GM03348 (cell line): ENCODE measurements at places on chromosomes 16 and 17.

DNA sequence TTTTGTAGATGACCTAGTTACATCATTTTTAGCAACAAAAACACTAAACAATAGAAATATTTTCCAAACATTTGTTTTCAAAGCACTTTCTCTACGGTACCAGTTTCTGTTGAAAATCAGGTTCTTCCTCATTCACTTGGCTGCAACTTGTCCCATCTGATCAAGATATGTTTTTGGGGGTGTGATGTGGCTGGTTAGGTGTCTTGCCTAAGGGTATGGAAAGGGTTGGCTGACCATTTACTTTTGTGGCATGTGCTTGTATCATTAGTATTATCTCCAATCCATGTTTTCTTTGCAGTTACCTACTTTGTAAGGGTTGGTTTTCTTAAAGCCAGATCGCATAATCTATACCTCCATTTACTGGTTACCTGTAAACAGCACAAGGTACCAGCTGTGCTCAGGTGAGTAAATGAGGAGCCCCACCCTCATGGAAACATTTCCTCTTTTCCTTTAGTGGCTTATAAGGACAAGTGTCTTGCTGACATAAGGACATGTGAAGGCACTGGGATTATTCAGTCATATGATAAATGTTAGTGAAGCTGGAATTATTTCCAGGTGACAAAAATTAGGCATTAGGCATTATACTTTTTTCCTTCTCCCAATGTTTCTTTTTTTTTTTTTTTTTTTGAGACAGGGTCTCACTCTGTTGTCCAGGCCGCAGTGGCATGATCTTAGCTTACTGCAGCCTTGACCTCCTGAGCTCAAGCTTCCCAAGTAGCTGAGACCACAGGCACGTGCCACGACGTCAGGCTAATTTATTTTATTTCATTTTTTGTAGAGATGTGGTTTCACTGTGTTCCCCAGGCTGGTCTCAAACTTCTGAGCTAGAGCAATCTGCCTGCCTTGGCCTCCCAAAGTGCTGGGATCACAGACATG, 162.0 kb downstream of the CCDC182 start:
- no peak for DNase-seq

DNA sequence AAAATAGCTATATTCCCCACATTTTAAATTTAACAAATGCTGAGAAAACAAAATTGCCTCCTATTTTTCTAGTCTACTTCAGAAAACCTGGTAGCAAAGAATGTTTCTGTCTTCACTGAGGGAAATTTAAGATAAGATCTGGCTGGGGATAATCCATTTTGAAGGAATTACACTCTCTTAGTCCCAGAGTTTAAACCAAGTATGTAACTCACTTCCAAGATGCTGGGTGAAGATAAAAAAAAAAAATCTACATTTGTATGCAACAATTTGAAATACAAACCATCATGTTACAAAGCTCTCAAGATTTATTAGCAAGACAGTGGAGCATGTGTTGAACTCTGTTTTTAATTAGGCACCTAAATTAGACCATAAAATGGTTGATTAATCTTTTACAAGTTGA, 5.7 kb downstream of the HS3ST3B1 start:
- no peak for DNase-seq

DNA sequence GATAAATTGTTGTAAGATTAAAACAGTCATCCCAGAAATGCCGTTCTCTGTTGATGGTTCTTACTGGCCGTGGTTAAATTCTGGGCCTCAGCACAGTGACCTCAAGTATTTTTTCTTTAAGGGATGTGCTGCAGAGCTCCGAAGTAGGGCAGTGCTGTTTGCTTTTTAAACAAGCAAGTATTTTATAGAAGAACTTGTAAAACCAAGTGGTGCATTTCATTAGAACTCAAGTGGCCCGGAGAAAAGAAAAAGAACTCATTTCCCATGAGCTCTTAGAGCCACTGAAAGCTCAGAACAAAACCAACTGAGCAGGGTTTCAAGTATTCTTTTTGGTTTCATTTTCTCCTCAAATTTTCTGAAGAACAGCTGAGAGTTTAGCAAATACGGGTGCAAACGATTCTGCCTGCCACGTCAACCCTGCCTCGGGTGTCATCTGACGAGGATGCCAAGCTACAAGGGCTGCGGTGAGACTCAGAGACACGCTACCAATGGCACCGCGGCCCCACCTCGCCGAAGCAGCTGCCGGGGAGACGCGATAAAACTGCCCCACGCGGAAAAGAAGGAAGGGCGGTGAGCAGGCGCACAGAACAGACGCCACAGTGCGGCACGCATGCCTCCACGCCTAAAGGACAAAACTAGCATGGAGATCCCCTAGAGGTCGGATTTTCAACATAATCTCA, 6.3 kb downstream of the LMF1 start:
- no peak for DNase-seq

DNA sequence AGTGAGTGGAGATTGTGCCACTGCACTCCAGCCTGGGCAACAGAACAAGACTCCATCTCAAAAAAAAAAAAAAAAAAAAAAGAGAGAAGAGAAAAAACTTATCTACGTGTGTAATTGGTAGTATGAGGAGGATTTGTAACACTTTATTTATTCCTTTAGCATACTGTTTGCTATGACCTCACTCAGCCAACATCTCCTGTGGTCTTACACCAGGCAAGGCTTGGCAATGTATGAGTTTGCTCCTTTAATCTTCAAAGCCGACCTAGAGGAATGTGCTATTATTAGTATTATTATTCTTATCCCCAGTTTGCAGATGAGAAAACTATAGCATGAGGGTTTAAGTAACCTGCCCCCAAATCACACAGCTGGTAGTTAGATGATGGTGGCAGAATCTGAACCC, 35.8 kb upstream of the HAPSTR1 start:
- DNase-seq = no peak

GRCh38 chr16:64225696-64226095, 896.2 kb downstream of the CDH11 start:
- DNase-seq = no peak

GRCh38 chr17:67258821-67259468, 13.9 kb upstream of the HELZ start:
- DNase-seq = no peak

- no peak for DNase-seq
These were observed 225.8 kb downstream of the IRX3 start for GRCh38 chr16:54060599-54061421.

DNA sequence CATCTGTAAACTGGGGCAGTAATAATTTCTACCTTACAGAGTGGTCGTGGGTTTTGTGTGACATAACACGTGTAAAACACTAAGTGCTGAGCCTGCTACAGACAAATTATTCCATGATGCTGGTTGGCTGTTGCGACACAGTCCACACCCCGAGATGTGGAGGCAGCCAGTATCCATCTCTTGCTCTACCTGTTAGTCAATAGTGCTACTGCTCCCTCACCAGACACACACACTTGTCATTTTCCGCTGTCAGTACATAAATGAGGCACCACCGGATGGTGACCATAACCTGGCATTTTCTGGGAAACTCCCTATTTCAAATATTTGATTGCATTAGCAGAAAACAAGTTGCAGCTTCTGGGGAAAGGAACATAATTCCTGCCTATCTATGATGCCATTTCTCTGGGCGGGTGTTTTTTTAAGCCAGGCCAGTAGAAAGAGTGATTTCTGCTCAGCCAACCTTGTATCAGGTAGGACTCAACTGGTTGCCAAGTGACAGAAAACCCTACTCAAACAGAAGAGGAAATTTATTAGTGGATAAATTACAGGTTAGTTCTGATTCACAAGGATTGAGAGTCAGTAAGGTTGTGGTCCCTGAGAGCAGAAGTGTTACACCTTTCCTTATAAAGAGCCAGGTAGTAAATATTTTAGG, 24.1 kb downstream of the DNAJA2 start:
- DNase-seq = no peak

GRCh38 chr17:7644775-7645174, 6.0 kb upstream of the ATP1B2 start:
- no peak for DNase-seq

DNA sequence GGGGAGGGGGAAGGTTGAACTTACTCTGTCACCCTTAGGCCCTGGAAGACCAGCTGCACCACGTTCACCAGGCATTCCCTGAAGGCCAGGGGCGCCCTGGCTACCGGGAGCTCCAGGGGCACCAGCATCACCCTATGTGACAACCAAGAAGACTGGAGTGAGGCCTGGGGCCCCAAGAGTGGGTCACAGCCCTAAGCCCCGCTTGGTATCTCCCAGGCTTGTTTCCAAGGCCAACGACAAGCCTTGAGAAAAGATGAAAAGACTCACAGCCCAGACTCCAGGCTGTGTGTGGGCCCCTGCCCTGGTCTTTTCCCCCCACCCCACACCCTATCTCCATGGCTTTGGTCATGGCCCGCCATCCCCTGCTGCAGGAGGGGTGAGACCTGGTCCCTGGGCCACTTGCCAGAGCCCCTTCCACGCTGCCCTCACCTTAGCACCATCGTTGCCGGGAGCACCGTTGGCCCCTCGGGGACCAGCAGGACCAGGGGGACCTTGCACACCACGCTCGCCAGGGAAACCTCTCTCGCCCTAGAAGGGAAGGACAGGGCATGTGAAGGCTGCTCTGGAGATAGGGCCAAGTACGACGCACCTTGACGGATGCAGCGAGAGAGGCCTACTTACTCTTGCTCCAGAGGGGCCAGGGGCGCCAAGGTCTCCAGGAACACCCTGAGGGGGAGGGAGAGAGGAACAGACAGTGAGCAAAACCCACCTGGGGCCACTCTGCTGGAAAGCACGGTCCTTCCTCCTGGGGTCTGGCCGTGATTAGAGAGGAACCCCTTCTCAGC, 9.9 kb downstream of the COL1A1 start:
- no peak for DNase-seq

GRCh38 chr17:11628374-11628773, 30.1 kb downstream of the DNAH9 start:
- no peak for DNase-seq

GRCh38 chr16:81860287-81861266, 81.5 kb downstream of the PLCG2 start:
- no peak for DNase-seq

DNA sequence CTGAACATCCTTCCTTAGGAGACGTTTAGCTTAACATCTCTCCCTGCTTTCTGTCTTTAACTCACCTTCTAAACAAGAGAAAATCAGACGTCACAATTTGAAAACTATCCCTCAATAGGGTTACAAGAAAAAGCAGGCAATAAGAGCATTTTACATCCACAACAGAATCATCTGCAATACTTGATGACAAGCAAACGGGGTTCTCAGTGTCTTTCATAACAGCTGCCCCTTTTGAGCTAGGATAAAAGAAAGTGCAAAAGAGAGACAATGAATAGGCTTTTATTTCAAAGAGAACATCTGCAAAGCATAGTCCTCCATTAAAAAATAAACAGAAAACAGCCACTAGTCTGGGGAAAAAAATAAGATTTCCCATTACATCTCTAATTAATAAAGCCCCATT, 13.2 kb downstream of the XYLT1 start:
- DNase-seq = no peak

- DNase-seq = peak; percentile 31
These were observed 240.3 kb upstream of the IRX3 start for GRCh38 chr16:54526916-54527315.

GRCh38 chr16:4607841-4608703, 6.6 kb downstream of the UBALD1 start:
- no peak for DNase-seq

- DNase-seq = no peak
These were observed 26.0 kb downstream of the ERCC4 start for GRCh38 chr16:13945744-13946485.

DNA sequence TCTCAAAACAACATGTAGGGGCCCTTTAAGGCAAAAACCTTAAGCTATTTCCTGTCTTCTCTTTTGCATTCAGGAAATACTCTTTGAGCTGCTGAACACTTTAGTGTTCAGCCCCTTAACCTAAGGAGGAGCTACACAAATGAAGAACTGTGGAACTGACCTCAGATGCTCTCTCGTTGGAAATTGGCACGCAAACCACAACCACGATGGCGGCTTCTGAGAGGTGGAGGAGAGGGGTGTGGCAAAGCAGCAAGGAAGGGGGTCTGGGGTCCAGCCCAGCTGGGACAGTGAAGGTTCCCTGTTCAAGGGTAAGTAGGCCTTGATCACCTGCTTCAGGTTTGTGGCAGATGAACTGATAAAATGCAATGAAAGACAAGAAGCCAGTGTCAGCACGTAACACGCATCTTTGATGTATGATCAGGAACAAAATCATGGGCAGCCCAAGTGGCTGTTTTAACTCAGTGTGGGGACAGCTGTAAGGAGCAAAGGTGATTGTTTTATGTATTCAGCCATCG, 291.6 kb upstream of the TNRC6C start:
- no peak for DNase-seq

DNA sequence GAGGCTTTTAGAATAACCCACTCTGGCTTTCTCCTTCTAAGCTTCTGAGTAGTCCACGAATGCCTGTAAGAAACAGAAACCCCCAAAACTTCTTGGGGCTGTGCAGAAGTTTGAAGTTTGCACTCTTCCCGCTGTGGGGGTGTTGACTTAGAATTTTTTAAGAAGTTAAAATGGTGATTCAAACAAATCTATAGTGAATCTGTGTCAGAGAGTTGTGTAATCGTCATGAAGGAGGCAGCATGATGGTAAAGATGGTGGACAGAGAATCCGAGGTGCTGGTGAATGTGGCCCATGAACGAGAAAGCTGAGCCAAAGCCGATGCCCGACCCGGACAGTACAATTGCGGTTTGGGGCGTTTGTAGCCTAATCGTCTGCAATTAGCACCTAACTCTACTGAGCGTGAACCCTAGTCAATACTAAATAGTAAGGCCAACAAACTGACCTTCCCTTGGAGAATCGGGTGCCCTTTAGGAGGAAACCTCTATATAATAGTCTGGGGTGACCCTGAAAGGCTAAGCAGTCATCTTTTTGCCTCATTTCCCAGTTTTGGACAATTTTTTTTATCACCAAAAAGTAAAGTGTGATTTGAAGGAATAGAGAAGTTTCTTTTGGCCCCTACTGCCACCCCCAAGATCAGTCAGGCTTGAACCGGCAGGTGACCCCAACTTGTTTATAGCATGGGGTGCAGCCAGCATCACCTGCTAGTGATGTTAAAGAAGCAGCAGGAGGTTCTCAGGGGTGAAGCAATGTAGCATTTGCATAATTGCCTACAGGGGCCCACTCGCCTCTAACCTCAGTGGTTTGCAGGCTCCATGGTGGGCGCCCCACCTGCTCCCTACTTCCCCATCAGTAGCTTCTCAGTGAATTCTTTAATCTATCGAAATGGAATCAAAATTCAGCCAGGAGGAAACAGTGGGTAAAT, 11.2 kb downstream of the IRF8 start:
- no peak for DNase-seq

DNA sequence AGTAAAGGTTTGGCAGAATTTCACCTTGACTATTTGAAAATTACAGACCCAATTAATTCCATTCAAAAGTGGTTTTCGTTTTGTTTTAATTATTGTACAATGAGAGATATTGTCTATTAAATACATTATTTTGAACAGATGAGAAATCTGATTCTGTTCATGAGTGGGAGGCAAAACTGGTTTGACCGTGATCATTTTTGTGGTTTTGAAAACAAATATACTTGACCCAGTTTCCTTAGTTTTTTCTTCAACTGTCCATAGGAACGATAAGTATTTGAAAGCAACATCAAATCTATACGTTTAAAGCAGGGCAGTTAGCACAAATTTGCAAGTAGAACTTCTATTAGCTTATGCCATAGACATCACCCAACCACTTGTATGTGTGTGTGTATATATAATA, 72.6 kb downstream of the CDK12 start:
- DNase-seq = no peak
